ENCODE measurements at places on chromosomes 5 and 9. TPM values are rescaled to one million over a fixed set of nuclear protein-coding genes. Genes with fewer than 3 reads are reported as not detected.

Gene OTP
- total RNA-seq = not detected

Gene UBAP1
- total RNA-seq = 35.7 TPM

Gene CCDC192
- not detected for total RNA-seq

Gene CCL19
- total RNA-seq = not detected

Gene PHYHD1
- total RNA-seq = not detected

Gene ARAP3
- total RNA-seq = 6.5 TPM

Gene NIPSNAP3A
- 10.4 TPM for total RNA-seq

Gene PCDHGB5
- total RNA-seq = 0.19 TPM

Gene WDR38
- total RNA-seq = not detected

Gene SHOC1
- total RNA-seq = not detected

Gene SHISAL2B
- total RNA-seq = not detected

Gene ANKRD18B
- total RNA-seq = 1.1 TPM

Gene FOXD4L6
- total RNA-seq = not detected

Gene PDE6A
- not detected for total RNA-seq

Gene SPOCK1
- not detected for total RNA-seq

Gene C5orf52
- total RNA-seq = not detected

Gene GCNT1
- 18.5 TPM for total RNA-seq

Gene RANBP3L
- total RNA-seq = 0.15 TPM

Gene OBP2B
- not detected for total RNA-seq

Gene OCLN
- 0.61 TPM for total RNA-seq

Gene NXNL2
- total RNA-seq = not detected

Gene ITGA1
- total RNA-seq = 23.5 TPM

Gene LURAP1L
- not detected for total RNA-seq

Gene SH3GL2
- total RNA-seq = not detected

Gene ADRB2
- 0.57 TPM for total RNA-seq

Gene PCDHA9
- not detected for total RNA-seq

Gene SAPCD2
- 16.5 TPM for total RNA-seq
